ENCODE measurements at places on chromosomes 2 and 18. TPM values are rescaled to one million over a fixed set of nuclear protein-coding genes. Genes with fewer than 3 reads are reported as not detected.

GRCh38 chr2:106138543-106139237 lies 55.4 kb downstream of the UXS1 start:
- DNase-seq = no peak

GRCh38 chr2:30710461-30710860 lies 96.8 kb downstream of the CAPN13 start:
- DNase-seq = no peak

DNA sequence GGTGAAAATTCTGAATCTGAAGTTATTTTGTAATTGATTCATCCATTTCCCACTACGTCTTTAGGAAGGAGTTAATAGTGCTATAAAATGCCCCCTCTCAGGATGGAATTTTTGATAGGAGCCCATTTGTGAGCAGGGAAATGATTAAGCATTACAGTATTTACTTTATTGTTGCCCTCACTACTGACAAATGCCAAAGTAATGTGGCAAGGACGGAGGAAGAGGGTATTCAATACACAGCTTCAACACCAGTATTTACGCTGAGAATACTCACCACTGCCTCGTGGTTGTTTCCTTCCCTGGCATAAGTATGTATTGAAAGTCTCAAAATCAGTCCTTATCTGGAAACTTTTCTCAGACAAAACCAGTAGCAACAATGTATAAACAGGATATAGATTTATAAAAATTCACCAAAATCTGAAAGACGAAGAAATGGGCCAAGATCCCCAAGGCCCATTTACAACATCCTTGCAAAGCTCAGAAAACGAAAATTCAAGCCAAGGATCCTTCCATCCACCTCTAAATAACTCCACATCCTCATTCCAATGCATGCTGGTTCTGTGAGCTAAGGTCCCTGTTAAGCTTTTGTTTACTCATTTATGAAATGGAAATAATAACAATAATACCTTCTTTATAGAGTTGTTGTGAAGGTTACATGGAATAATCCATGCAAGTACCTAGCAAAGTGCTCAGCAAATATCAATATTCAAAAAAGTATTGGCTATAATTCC lies 29.3 kb downstream of the FEZ2 start:
- no peak for DNase-seq

- no peak for DNase-seq
Measured at GRCh38 chr2:236654496-236654895, 84.9 kb downstream of the ACKR3 start.

GRCh38 chr2:71545572-71546274 lies 92.4 kb downstream of the DYSF start:
- DNase-seq = no peak

DNA sequence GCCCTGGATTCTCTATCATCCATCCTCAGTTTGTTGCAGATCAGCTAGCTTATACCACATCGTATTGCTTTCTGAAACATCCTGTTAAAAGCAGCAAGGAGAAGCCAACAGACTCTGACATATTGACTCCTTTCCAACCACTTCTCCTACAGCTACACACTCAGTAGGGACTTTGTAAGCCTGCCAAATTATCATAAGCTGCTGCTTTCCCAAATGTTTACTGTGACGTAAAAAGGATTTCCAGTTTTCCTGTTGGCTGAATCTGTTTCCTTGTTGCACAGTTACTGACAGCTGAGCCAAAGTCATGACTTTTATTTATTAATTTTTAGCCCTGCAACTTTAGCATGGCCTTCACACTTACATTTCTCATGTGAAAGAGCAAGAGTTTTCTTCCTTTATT lies 294.3 kb downstream of the KCNJ3 start:
- DNase-seq = no peak

Gene DUSP2
- polyA plus RNA-seq = 2.2 TPM

Gene SKA1
- 9.7 TPM for polyA plus RNA-seq
